Foreskin fibroblast (primary cell): ENCODE measurements at places on chromosomes 1 and 21.

GRCh38 chr1:208272311-208272710 is 28.1 kb upstream of the PLXNA2 start:
- no peak for DNase-seq

GRCh38 chr1:197976368-197976767 is 59.2 kb downstream of the LHX9 start:
- DNase-seq: no peak

- DNase-seq: no peak
Measured at GRCh38 chr1:235013512-235013911, 115.1 kb downstream of the TOMM20 start.

DNA sequence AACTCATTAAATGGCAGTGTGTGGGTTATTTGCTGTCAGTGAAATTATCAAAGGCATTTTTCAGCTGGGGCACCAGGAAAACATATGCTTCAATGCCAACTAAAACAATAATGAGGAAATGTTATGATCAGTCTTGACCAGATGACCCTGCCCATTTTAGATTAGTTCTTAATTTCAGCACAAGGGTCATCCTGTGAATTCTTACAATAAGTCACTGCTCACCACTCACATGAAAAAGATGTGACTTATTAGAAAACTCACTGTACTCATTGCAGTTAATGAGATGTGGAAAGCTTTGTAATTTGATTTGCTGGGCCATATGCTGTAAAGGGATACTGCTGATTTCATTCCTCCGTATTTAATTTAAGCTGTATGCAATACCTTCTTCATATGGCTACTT is 178.5 kb upstream of the LMO4 start:
- no peak for DNase-seq

DNA sequence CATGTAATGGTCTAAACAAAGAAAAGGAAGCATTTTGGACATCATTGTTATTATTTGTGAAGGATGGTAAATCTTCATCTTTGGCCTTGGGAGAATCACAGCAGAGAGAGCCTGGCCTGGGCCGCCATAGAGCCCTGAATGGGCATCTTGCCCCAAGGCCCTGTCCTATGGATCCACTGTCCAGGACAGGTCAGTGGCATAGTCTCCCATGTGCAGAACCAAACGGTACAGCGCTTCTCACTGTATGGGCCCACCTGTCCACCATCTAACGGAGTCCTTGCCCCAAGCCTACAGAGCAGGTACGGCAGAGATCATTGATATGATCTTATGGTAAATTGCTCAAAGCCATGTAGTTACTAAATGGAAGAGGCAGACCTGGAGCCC is 185.7 kb downstream of the FOXD2 start:
- no peak for DNase-seq

GRCh38 chr1:116329524-116330341 is 43.3 kb upstream of the ATP1A1 start:
- no peak for DNase-seq

- peak; percentile 81 for DNase-seq
Measured at GRCh38 chr1:100862591-100862990, 32.1 kb downstream of the EXTL2 start.

GRCh38 chr21:45102391-45102932 is 28.1 kb downstream of the ADARB1 start:
- peak; percentile 64 for DNase-seq

GRCh38 chr1:184176058-184176457 is 124.5 kb downstream of the TSEN15 start:
- no peak for DNase-seq

DNA sequence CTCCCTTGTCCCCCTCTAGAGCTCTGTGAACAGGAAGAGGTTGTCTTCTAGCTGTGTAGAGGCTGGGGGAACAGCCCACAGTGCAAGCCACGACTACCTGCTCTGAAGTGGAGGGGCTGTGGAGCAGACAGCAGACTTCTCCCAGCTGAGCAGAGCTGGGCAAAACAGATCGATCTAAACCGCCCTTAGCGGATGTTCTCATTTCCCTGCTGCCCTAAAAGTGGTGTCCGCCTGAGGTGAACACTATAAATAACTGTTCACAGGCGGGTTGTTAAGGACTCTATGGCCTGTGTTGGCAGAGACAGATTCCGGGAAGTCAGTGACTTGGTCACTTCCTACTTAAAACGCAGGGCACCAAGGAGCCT is 203.2 kb downstream of the RHOU start:
- DNase-seq: no peak

DNA sequence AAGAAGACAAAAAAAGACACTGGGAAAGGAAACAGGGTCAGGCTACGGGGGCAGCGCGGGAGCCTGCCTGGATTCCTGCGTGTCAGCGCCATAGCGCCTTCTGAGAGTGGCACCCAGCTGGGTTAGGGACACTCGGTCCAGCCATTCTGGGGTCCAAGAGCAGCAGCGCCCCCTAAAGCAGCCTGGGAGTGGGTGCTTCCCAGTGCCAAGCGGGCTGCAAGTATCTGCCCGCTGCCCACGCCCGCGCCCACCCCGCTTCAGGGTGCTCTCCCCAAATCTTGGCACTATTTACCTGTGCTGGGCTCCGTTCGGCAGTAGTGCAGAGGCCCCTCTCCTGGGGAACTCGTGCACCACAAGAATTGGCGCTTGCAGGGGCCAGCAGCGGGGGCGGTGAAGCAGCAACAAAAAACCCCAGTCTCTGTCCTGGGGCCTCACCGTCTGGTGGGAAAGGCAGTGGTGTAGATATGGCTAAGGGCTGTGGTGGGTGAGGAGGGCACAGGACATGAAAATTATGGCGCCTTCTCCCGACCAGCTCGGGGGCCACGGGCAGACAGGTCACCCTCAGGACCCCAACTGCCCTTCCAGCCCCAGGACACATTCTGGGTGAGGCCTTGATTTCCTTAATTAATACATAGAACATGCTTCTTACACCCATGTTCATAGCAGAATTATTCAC is 24.1 kb upstream of the LBR start:
- DNase-seq: no peak

- no peak for DNase-seq
Measured at GRCh38 chr1:152035539-152036266, 1.1 kb downstream of the S100A11 start.

DNA sequence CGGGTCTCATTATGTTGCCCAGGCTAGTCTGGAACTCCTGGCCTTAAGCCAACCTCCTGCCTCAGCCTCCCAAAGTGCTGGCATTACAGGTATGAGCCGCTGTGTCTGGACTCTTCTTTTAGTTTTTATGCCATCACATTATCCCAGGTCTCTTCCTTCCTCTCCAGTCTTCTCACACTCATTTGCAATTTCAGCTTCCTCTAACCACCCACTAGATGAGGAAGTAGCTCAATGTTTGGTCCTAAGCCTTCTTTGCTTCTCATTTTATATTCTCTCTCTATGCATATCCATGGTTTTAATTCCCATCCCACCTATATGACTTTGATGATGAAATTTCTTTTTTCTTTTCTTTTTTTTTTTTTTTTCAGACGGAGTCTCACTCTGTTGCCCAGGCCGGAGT is 3.1 kb upstream of the ZBTB8A start:
- no peak for DNase-seq

DNA sequence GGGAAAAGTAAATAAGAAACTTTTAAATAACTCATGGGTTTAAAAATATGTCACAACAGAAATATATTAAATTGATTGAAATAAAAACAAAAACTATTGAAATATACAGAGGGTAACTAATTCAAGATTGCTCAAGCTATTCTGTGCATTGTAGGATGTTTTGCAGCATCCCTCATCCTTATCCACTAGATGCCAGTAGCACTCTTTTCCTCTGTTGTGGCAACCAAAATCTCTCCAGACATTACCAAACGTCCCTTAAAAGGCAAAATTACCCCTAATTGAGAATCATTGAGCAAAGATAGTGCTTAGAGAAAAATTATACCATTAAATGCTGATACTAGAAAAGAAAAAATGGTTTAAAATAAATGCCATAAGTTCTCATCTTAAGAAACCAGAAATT is 682.6 kb downstream of the RWDD3 start:
- peak; percentile 10 for DNase-seq

DNA sequence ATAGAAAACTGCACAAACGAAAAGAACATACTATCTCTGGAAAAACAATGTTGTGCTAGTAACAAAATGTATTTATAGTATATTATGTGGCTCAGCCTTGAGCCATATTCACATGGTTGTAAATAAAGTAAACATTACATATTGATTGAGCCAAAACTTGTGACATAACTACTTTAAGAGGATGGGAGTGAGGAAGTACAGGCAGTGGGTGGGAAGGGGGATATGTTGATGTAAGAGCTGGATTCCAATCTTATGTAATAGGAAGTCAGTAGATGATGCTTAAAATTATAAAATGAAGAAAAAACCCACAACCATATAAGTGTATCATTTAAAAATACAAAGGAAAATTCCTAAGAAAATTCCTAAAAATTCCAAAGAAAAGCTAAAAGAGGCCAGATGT is 42.7 kb downstream of the RHOU start:
- DNase-seq: no peak

DNA sequence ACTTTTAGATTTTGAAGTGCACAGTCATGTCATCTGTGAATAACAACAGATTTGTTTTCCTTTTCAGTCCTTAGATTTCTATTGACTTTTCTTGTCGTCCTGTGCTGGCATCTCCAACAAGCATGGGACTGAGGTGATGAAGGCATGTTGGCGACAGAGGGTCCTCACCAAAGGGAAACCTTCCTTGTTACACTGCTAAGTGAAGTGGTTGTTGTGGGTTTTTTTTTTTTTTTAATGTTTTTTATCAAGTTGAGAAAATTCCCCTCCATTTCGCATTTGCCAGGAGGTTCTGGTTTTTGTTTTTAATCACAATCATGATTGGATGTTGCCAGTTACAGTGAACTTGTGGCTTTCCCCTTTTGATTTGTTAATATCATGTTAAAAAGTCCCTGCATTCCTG is 24.0 kb downstream of the AGPAT3 start:
- DNase-seq: no peak

DNA sequence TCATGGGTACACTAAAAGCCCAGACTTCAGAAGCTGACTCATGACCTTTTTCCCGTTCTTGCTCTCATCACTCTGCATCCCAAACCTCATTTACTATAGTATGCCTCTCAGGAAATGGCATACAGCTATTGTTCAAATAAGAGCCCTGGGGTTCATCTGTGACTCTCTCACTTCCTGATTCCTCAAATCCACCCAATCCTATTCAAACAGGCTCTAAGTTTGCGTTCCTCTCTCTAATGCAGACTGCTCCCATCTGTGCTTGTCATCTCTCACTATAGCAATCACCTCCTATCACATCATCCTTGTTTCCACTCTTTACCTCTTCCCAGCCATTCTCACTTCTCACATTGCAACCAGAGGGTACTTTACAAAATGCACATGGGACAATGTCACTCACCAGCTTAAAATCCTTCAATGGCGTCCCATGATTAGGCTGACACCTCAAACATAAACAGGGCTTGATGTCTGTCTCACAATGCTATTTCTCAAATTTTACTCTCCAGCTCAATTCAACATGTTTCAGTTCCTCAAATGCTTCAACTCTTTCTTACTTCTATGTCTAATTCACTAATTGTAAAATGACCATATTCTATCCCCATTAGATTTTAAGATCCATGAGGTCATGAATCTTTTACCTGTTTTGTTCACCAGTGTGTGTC is 408.4 kb downstream of the NTNG1 start:
- DNase-seq: no peak

- peak; percentile 64 for DNase-seq
Measured at GRCh38 chr1:77281491-77282186, at the start of gene AK5. AK5 (plus strand) TSS chr1:77282019; CDS start chr1:77282314, 295 bp downstream.

DNA sequence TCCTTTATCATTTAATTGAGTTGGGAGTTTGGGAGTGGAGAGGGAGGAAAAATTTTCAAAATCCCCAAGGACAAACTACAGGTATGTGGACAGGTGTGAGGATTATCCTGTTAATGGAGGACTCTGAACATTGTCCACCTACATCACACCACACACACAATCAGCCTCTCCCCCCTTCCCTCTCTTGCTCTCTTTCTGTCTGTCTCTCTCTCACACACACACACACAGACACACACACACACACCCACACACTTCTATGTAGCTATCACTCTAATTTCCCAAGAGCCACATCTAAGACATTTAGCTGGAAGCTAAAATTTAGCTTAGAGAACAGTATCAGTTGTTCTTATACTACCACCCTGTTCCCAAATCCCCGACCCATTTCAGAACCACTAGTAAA is 1.5 kb downstream of the S100A8 start:
- no peak for DNase-seq

DNA sequence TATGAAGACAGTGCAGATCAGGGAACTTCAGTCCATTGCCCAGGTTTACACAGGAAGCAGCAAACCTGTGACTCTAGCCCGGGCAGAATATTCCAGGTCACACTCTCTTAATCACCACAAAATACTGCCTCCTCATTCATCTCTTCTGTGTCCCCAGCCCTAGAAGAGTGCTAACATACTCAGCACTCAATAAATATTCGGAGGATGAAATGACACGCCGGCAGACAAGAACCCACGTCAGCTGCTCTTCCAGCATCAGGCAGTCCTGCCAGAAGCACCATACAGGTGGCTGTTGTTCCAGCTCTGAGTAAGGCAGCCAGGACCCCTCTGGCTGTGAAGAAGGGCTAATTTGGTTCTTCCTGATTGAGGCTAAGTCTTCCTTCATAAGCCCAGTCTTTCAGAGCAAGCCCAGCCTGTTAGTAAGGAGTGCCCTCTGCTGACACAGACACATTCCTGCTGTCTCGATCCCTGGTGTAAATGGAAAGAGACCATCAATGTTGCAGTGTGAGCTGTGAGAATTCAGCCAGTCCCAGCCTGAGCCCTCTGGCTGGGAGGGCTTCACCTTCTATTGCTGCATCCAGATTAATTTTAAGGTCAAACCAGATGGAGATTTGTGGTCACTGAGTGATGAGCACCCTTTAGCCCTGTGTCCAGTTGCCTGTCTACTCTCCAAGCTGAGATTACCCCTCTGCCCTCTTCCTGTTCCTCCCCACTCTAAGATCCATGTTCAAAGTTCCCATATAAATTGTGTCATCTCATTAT is 45.0 kb upstream of the KIRREL1 start:
- DNase-seq: peak; percentile 23

DNA sequence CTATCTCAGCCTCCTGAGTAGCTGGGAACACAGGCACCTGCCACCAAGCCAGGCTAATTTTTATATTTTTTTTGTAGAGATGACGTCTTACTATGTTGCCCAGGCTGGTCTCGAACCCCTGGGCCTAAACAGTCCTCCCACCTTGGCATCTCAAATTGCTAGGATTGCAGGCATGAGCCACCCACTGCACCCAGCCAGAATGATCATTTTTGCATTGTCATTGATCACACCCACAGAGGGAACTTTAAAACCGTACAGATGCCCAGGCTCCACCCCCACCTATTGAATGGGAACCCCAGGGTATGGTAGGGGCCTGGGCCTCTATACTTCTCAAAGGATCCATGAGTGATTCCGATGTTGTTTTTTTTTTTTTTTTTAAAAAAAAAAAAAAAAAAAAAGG is 36.7 kb downstream of the ETNK2 start:
- no peak for DNase-seq

- peak; percentile 55 for DNase-seq
Measured at GRCh38 chr1:51518033-51518585, 957 bp downstream of the EPS15 start.

GRCh38 chr1:72568113-72568512 is 285.8 kb upstream of the NEGR1 start:
- no peak for DNase-seq

GRCh38 chr1:64663668-64664067 is 81.2 kb upstream of the RAVER2 start:
- no peak for DNase-seq
